ENCODE measurements at places on chromosomes 3 and 15.

GRCh38 chr15:64691896-64692565 lies 83.4 kb downstream of the RBPMS2 start:
- no peak for DNase-seq

- DNase-seq, result no peak
These were observed 5.4 kb downstream of the BTBD1 start for GRCh38 chr15:83061680-83062079.

- DNase-seq, result peak; percentile 26
These were observed 48.6 kb downstream of the RAP2B start for GRCh38 chr3:153210660-153211059.

- DNase-seq, result no peak
These were observed 341.1 kb upstream of the SEMA6D start for GRCh38 chr15:47376190-47376589.

GRCh38 chr15:81752974-81753373 lies 292.8 kb downstream of the MEX3B start:
- DNase-seq, result no peak

DNA sequence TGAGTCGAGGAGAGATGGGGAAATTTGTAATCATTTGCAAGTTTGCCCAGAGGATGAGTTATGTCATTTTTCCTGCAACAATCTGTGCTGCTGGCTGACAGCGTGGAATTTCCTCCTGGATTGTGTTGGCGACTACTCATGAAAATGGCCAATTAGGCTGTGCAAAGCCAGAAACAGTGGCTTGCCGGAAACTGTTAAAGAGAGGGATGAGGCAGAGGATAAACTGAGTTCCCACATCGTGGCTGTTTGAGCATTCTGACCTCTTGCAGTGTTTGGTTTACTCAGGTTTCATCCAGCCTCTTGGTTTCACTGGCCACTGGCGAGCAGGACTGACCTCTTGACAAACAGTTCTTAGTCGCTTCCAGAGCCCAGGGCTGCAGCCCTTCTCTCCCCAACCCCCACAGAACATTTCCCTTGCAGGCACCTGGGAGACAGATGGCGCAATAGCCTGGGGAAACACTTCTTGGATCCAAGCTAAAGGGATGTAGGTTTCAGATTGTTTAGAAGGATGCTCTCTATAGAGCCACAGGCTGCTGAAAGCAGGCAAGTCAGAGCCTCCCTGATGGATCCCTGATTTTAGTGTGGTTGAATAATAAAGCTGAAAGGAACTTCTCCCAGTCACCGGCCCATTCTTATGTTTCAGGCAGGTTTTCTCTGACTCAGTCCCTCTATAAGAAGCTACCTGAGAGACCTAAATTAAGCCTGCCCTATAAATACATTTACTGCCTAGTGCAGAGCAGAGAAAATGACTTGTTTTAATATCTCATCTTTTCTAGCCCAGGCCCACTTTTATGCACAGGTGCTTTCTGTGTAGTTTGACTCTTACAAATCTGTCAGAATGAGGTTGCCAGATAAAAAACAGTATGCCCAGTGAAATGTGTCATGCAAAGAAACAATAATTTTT lies 92.8 kb upstream of the UBE2E1 start:
- DNase-seq, result no peak

Data from RWPE1 (cell line).